ENCODE measurements at places on chromosomes 5 and 9.

GRCh38 chr9:5624655-5625054 is 4.3 kb upstream of the RIC1 start:
- DNase-seq, result no peak

- DNase-seq, result no peak
These were observed 64.7 kb downstream of the MEF2C start for GRCh38 chr5:88818296-88818695.

DNA sequence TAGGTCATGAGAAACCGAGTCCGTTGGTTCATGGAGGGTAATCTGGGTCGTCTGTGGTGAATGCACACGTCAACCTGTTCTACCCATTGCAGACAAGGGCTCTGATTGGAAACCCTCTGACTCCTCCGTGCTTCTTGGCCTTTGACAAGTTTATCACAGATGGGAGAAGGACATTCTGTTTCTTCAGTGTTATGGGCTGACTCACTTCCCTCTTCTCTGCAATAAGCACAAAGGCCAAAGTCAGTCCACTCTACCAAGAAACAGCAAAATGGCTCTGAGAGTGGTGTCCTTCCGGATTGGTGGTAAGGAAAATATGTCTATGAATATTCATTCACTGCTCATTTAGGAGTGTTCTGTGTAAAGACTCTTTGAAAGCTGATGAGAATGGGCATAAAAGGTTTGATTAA is 89.3 kb downstream of the FEM1C start:
- DNase-seq, result peak; percentile 99

GRCh38 chr5:108900668-108901067 is 153.0 kb downstream of the FER start:
- peak; percentile 23 for DNase-seq

DNA sequence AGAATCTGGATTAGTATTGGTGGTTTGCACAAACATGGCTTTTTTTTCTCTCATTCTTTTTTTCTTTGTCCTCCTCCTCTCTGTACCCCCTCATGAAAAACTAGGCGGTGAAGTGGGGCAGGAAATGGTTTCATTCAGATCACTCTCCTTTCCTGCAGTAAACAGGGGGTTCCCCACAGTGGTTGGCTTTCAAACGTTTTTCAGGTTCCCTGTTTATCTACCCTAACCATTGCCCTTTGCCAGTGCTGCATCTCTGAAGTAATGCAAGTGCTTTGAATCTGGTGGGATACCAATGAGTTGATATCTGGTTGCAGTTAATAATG is 29.8 kb downstream of the NR4A3 start:
- no peak for DNase-seq

DNA sequence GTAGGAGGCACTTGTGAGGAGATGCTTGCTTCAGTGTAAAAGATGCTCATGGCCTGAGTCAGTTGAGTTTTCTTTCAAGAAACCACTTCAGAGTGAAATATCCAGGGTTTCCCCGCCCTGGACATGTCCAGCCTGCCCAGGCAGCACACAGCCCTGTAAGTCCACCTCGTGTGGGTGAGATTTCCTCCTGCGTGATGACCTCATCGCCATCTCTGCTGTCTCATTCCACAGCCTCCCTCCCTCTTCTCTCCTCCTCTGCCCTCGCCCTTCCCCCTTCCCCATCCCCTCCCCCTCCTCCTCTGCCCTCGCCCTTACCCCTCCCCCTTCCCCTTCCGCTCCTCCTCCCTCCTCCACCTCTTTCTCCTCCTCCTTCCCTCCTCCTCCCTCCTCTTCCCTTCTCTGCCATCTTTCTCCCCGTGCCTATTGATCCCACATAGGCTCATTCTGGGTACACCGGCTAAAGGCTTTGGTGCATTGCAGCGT is 34.0 kb upstream of the NCS1 start:
- DNase-seq, result peak; percentile 97

DNA sequence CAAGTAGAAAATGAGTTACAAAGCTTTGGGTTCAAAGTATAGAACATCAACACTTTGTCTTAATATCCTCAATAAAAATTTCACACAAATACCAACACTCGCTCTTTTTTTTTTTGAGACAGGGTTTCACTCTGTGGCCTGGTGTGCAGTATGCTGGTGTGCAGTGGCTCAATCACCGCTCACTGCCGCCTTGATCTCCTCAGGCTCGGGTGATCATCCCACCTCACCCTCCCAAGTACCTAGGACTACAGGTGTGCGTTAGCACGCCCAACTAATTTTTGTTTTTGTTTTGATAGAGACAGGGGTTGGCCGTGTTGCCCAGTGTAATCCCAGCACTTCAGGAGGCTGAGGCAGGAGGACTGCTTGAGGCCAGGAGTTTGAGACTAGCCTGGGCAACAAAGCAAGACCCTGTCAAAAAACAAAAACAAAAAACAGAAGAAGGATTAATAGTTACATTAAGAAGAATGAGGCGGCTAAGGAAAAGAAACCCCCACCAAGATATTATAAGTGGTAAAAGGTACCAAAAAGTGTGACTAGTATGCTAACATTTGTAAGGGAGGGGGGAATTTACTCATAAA is 20.3 kb downstream of the FNBP1 start:
- no peak for DNase-seq

GRCh38 chr5:67897431-67897830 is 318.1 kb upstream of the PIK3R1 start:
- DNase-seq, result peak; percentile 31

DNA sequence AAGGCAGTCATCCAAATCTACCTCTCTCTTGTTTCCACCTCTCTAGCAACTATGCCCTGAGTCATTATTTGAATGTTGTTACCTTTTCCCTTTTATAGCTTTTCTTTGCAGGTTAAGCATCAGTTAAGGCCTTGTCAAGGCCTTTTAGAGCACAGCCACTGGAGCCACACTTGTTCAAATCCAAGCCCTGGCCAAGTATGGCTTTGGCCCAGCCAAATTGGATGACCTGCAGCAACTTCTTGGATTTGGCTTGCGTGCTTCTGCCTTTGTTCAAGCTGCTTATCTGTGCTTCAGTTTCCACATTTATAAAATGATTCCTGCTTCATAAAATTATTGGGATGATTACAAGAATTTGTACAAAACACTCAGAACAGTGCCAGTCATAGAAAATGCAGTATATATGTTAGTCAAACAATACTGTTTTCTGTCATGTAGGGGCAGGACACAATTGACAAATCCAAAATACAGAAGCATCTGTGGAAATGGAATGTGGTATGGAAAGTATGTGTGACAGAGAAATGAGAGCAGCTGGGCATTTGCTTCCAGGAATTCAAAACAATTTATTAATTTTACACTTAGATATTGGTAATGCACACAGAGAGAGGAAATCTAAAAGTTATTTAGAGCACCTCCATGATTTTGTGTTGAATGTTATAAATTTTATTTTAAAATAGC is 17.9 kb upstream of the RLN1 start:
- DNase-seq, result no peak

DNA sequence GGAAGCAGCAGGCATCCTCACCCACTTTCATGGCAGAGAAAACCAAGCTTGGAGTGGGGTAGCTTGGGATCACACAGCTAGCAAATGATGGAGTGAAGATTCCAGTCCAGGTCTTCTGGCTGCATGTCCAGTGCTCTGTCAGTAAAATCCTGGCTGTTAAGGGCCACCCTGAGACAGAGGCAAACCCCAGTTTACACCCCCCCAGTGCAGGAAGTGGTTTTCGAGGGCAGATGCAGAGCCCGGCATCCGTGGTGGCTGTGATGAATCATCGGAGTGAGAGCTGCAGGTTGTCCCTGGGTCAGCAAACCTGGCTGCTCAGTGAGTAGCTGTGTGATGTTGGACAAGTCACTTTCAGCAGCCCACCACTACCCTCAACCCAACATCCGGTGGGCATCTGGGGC is 115.4 kb downstream of the RGS3 start:
- peak; percentile 94 for DNase-seq

- no peak for DNase-seq
These were observed 23.3 kb upstream of the CLPTM1L start for GRCh38 chr5:1368236-1368635.

DNA sequence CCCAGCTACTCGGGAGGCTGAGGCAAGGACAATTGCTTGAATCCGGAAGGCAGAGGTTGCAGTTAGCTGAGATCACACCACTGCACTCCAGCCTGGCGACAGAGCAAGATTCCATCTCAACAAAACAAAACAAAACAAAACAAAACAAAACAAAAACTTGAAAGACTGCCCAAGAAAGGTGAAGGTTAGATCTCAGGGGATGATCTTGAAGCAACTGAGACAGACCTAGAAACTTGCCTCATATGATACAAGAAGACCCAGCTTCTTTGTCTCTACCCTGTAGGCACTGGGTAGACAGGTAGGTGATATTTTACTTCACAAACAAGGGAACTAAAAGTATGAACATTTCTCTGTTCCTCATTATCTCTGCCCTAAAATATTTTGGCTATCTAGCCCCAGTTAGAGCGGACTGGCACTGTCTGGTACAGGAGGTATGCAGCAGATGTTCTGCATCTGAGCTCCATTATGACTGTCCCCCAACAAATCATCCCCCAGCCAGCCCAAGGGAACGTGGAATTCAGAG is 26.3 kb upstream of the SHOC1 start:
- DNase-seq, result no peak

DNA sequence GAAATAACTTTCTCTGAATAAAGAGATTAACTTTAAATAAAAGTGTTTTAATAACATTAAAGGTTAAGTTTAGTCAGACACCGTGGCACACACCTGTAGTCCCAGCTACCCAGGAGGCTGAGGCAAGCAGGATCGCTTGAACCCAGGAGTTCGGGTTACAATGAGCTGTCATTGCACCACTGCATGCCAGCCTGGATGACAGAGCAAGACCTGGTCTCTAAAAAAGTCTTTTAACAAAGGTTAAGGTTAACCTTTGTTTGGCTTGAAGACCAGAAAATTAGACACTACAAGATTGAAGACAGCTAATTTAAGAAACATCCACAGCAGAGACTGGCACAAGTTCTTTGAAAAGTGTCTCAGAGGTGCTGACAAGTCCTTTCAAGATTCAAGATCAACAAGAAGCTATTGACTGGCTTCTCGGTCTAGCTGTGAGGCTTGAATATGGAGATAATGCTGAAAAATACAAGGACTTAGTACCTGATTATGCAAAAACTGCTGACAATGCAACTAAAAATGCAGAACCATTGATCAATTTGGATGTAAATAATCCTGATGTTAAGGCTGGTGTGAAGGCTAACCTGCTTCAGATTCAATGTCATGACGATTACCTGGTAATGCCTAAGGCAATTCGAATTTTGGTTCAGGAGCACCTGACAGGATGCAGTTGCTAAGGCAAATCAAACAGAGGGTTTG is 48.8 kb downstream of the FAM81B start:
- DNase-seq, result no peak

DNA sequence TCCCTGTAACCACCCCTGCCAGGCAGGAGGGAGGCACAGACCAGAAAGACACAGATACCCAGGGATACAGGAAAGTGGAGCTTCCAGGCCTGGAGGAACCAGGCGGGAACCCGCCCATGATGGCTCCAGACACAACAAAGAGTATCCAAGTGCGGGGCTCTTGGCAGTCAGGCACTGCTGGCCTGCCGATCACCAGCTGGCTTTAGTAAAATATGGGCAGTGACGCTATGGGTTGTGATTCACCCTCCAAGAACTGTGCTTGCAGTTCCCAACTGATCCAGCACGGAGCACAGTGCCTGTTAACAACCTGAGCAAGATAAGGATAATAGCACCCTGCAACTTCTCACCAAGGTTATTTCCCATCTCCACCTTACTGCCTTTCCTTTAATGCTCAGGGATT is 463.3 kb downstream of the IRX1 start:
- DNase-seq, result no peak

- no peak for DNase-seq
These were observed 1.5 kb downstream of the PIP5K1B start for GRCh38 chr9:68706363-68707201.

DNA sequence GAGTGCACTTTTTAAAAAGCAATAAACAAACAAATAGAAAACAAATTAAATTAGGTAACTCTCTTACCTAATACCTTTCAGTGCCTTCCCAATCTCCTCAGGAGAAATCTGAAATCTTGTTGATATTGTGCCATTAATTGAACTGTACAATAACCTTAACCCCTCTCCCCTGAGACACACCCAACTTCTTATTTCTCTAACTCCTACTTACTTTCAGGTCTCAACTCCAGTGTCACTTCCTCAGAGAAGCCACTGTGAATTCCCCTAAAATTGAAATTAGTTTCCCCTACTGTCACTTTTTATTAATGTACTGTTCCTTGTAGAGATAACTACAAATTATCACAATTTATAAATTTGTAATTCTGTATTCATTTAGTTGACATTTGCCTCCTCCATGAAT is 295.3 kb upstream of the TNC start:
- DNase-seq, result no peak

GRCh38 chr5:67409126-67409777 is 212.7 kb upstream of the CD180 start:
- DNase-seq, result no peak

DNA sequence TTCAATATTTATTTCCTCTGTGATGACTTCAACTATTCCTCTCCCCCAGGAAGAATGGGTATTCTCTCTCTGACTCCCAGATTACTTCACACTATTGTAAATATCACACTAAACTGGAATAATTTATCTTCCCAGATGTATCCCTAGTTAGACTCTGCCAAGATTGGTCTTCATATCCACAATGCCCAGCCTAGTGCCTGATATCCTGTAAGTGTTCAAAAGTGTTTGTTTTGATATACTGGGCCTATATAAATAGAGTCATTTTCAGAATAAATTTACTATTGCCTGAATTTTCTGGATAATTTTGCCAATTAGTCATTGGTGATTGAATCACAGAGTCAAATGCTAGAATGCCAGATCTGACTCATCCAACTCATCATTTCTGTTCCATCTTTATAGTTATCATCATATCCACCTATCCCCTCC is 143.7 kb upstream of the TNC start:
- peak; percentile 75 for DNase-seq

GRCh38 chr5:44885903-44886302 is 77.2 kb downstream of the MRPS30 start:
- DNase-seq, result peak; percentile 8

GRCh38 chr9:130333712-130334062 is 68.1 kb downstream of the HMCN2 start:
- DNase-seq, result no peak
